ENCODE measurements at places on chromosomes 5 and 9. TPM values are rescaled to one million over a fixed set of nuclear protein-coding genes. Genes with fewer than 3 reads are reported as not detected.

DNA sequence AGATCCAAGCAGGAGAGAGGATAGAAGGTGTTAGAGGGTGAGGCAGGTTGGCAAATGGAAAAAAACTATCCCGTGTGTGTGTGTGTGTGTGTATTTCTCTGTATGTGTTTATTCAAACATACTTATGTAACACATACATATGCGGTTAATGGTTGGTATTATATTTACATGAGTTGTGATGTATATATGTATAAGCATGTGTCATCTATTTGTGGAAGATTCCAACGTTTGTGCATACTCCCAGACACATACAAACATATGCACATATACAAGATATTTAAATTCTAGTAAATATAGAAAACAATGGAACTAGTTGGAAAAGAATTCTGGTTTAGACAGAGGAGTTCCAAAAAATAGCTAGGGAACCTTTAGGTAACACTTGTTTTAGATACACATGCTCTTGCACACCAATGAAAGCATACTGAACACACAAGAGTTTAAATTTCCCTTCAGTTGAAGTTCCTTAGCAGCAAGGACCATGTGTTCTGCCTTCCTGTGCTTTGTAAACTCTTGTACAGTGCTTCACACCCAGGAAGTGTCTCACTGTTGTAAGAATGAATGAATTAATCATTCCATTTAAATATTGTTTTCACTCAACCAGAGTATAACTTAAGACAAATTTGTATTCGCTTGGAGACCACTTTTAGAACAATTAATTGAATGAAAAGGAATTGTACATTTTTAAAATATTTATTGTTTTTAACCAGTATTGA lies 257.8 kb downstream of the FER start:
- DNase-seq: no peak

- no peak for DNase-seq
Observed at GRCh38 chr5:122694884-122695283, 80.0 kb upstream of the SNX2 start.

DNA sequence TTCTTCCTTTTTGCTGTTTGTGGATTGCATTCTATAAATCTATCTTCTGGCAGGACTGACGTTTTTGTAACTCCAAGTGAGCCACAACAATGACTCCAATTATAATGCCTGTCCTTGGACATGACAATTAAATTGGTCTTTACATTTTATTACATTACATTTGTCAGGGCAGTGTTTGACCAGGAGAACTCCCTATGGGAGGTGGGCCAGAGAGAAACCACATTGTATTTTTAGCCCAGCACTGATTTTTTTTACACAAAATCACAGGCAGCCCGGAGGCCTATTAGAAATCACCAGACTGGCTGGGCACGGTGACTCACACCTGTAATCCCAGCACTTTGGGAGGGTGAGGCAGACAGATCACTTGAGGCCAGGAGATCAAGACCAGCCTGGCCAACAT lies 99.1 kb upstream of the SMC5 start:
- DNase-seq: no peak

GRCh38 chr5:76274571-76274970 lies 128.5 kb upstream of the IQGAP2 start:
- DNase-seq: no peak

DNA sequence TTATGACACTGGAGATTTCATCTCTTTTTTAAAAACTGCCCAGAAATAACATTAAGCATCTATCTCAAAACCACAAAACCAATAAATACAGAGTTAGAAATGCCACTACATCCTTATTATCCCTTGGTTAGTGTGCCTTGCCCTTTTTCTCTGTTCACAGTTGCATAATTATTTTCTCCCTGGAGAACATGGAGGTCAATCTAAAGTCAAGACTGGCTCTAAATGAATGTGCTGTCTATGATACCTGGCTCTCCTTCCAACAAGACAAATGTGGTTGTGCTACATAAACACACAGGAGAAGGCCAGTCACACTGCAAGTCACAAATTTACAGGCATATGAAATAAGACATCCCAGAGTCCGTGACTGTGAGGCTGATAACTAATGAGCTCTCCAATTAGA lies 2.8 kb downstream of the FBN2 start:
- DNase-seq: no peak

GRCh38 chr9:120435091-120435490 lies 144.9 kb downstream of the CDK5RAP2 start:
- DNase-seq: no peak

GRCh38 chr5:89336111-89336510 lies 453.1 kb upstream of the MEF2C start:
- no peak for DNase-seq

DNA sequence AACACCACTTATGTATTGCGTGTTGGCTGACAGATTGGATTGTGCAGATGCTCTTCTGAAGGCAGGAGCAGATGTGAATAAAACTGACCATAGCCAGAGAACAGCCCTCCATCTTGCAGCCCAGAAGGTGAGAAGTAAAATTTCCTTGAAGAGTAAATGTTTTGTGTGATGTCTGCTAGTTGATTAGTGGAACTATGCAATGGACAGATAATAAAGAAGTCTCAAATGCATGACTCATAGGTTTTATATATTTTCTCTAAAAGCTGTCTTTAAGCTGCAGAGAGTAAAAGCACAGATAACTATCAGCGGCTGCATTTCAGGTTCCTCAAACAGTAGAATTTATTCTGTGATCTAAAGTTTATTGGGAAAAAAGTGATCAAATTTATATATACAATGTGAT lies 27.4 kb downstream of the INVS start:
- no peak for DNase-seq

GRCh38 chr9:70049236-70049635 lies 5.6 kb downstream of the MAMDC2 start:
- DNase-seq: peak; percentile 72

- DNase-seq: no peak
Observed at GRCh38 chr5:20041326-20042274, 53.6 kb upstream of the CDH18 start.

Gene NOXA1
- total RNA-seq: 2.3 TPM

Gene CAST
- 159 TPM for total RNA-seq

Gene CDK5RAP2
- 46.5 TPM for total RNA-seq

Gene PHF24
- 0.76 TPM for total RNA-seq

Gene POC5
- 47.6 TPM for total RNA-seq

Measured in uterus (tissue), 4 donors.